Stimulated activated CD4-positive, alpha-beta T cell treated with anti-CD3 and anti-CD28 coated beads, Interleukin-15, amount 100 ng/mL, for 1 hour (primary cell): ENCODE measurements at places on chromosomes 1 and 21.

DNA sequence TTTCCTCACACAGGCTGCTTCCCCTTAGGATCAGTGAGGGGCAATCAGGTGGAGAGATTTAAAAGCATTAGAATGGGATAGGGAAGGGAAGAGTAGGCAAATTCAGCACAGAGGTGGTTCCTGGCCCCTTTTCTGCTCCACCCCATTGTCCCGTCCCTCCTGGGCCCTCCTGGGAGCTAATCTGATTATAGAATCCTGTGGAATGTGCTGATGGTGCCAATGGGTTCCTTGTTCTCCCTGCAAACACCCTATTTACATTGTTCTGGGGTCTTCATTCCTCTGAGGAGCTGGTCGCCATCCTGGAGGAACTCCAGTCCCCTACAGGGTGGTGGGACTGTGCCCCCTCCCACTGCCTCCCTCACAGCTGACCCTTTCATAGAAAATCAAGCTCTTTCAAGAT, 34.4 kb upstream of the LRP8 start:
- DNase-seq, result no peak

DNA sequence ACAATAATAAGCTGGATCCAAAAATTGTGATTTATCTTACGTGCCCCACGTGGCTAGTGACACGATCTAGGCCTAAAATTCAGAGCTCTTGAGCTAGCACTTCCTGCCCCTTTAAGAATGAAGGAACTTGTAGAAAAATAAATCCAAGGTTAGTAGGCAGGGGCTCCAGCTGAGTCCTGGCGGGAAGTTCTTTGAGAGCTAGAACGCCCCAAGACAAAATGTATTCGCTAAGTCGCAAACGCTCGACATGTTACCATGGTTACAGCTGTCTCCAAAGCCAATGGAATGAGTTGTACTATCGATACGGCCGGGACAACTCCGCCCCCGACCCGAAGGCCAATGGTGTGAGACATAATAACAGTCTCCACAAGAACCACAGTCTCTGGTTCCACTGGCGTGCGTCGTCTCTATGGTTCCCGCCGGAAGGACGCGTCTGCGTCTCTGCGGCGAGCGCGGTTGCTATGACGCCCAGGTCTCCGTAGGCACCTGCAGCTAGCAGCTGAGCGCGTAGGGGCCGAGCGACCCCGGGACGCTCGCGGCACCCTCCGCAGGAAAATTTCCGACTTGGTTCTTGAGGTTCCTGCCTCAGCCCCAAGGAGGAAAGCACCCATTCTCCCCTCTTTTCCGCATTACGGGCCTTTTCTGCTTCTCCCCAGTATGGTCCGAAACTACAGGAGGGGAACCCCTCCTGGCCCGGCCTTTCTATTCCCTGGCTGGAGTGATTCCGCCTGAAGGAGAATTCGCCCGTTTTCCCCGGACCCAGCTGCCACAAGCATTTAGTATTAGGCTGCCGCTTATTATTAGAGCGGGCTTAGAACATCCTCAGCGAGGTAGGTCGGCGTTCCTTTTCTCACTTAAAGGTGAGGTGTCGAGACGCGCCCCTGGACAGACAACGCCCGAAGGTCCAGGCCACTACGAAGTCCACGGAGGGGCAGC, at the start of gene CCDC30:
Gene CCDC30, plus strand, starts transcription at position 459 of the 936 bp plus-strand sequence. CDS start 17,266 bp downstream, outside the sequence.
- DNase-seq, result peak; percentile 91

- DNase-seq, result no peak
Measured at GRCh38 chr1:211148366-211148765, 14.4 kb upstream of the KCNH1 start.

DNA sequence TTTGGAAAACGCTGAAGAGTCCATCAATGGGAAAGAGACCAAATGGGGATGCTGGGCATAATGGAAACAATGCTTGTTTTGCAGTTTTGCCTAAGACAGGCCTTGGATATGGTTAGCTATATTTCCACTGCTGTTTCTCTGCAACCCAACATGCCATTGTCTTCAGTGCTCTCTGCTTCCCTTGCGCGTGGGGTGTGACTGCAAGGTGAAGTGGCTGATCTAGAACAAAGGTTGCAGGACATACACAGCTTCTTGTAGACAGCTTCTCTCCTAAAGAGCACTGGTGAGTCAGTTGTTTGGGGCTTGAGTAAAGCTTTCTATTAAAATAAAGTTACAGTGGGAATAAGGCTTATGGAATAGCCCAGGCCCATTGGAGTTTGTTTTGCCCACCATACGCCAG, 33.0 kb downstream of the RUNX1 start:
- no peak for DNase-seq

DNA sequence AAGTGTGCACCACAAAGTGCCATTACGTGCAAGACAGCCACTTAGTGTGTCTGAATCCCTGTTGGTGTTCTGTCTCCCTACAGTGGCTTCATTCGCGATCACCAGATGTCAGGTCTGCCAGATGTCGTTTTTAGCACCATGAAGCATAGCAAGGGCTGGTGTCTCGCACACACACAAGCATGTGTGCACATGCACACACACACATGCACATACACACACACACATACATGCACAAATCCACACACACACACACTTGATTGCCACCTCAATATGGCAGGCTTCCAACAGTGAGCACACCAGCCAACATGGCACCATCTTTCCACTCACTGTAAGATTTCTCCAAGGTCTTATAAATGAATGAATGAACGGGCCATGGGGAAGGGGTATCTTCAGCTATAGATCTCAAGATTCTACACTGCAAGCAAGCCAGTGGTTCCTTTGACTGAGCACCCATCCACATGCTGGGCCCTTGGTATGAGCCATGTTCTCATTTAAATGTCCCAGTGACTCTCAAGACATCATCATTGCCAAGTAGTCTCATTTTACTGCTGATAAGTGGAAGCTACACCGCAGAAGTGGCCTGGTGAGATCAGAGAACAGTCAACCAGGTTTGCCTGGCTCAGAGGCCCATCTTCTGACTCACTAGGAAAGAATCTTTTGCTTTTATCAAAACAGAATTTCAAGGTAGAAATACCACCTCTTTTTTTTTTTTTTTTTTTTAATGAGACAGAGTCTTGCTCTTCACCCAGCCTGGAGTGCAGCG, 84.9 kb downstream of the SIM2 start:
- DNase-seq, result no peak

GRCh38 chr1:31667065-31667785, 22.5 kb upstream of the PEF1 start:
- no peak for DNase-seq

GRCh38 chr1:52825868-52826267, 16.7 kb upstream of the ZYG11A start:
- DNase-seq, result no peak

DNA sequence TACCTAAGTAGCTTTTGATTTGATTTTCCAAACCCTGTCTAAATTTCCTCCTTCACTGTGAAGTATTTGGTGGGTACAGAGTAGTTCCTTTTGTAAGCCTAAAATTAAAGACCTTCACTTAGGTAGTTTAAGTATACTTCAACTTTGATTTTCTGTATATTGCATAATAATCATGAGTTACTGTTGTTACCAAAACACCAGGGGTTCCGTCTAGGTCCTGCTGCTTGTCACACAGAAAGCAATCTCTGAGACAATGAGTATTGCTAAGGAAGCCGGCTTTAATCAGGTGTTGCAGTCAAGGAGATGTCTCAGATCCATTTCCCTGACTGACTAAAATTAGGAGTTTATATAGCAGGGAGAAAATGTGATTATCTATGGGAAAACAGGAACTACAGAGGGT, 15.3 kb downstream of the RPS6KC1 start:
- DNase-seq, result no peak

DNA sequence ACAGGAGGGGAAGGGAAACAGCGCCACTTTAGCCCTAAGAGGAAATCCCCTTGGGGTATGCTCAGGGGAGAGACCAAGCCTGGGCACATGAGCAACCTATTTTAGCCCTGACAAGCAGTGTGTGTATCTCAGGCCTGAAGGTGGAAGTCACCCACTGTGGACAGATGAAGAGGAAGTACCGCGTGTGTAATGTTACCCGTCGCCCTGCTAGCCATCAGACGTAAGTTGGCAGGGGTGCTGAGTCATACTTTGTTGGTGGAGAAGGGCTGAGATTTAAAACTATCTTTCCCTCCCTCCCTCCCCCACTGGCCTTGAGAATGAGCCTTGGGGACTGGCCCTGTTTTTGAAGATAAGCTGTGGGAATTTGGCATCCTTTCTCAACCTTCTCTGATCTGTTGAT, 11.2 kb downstream of the AGO1 start:
- no peak for DNase-seq

DNA sequence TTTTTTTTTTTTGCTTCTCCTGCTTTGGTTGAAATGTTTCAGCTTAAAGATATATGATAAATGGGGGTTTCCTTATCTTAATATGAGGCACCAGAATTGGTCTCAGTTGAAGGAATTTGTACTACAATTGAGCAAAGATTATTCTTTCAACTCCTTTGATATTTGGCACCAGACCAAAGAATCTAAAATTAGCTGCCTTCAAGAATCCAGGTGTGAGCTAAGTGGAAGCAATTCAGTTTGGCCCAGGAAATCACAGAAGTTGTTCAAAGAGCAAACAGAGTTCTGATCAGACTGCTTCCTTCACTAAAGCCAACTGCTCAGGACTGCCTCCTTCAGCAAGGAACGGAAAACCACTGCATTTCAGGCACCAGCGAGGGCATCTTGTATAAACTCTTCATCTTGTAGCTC, 68.3 kb upstream of the BCAR3 start:
- no peak for DNase-seq

DNA sequence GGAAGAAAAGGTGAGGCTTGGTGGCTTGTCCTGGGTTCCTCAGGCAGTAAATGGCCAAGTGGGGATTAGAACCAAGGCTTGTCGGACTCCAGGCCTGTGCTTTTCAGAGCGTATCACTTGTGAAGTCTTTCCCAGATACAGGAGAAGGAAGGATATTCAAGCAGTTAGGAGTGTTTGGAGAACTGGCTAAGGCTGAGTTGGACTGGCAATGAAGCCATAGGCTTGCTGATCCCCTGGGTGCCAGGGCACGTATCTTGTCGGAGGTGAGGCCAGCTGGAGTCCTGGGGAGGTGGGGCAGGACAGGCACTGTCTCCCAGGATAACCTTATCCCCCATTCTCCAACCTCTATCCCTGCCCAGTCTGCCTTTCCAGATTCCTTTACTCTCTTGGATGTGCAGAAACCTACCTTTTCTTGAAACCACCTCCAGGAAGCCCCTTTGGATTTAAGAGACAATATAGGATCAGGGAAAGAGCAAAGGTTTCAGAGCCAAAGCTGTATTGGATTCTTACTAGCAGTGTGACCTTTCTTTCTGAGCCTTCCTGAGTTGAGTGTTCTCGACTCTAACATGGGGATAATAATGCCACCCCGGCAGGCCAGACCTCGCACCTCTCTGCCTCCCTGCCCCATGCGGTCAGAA, 18.2 kb downstream of the WNT4 start:
- DNase-seq, result no peak

DNA sequence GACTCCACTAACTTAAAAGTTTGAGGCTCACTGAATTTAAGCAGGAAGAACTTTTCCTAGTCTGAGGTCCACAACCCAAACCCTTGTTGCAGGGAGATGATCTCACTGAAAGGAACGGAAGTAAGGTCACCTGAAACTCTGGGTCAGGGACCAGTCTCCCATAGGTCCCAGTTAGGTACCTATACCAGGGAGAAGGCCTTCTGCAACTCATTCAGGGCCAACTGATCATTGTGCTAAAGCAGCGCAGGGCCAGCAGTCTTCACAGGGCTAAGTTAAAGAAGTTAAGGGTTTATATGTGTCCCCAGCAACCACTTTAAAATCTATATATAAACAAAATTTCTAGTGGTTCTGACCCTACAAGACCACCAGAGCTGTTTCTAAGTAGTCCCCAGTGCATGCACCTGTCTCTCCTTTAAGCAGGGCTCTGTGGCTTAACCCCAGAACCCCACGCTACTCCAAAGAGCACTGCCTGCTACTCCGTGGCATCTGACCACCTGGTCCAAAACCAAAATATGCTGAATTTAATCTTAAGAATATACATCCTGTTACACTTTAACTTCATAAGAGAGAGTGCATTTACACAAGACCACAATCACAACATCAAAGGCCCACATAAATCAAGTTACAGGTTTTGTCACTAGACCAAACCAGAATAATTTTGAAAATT, 2.8 kb downstream of the SRSF10 start:
- no peak for DNase-seq

DNA sequence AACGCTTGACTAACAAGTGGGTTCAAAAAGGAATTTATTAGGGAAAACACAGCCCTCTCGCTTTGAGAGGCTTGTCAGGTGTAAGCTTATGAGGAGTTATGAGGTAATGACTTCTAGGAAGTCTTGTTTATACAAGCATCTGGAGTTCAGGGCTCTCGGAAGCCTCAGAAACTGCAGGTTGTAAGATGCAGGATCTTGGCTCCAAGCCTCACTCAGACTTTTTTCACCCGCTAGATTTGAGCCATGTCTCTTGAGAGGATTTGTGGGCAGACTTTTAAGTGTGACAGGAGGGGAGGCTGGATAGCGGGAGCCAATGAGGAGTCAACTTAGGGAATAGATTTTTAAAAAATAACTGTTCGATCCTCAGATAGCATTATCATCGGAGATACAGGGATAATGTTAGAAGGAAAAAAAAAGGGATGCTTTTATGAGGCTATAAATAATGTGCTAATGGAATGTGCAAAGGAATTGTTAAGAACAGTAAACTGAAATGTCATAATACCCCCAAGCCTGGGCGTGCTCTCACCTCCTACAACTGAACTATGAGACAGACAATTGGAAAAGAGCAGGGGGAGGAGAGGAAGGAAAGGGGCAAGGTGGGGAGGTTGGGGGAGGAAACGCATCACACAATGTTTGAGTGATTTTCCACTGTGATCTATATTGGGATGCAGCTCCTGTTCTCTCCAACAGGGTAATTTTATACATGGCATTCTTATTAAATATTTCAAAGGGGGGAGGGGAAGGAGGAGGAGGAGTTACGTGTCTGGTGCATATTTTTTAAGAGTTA, 107.4 kb upstream of the ESRRG start:
- no peak for DNase-seq

GRCh38 chr1:208239473-208240381, 4.5 kb downstream of the PLXNA2 start:
- no peak for DNase-seq

GRCh38 chr1:59323879-59324278, 27.0 kb downstream of the FGGY start:
- no peak for DNase-seq

DNA sequence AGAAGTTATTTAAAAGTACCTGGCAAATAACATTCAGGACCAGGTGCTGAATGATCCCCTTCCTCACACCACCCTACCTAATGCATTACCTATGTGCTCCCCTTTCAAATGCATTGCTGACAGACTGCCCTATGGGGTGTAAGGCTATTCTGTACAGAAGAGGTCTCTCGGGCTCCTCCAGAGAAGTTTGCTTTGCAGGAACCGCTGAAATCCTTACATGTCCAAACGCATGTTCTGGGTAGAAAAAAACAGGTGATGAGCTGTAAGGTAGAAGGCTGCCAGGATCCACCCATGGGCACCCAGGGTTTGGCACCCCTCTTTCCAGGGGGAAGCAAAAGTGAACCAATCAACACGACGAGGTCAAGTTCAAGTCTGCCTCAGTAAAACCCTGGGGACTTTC, 58.3 kb upstream of the TARBP1 start:
- DNase-seq, result no peak
